ENCODE measurements at places on chromosomes 7 and 10.

DNA sequence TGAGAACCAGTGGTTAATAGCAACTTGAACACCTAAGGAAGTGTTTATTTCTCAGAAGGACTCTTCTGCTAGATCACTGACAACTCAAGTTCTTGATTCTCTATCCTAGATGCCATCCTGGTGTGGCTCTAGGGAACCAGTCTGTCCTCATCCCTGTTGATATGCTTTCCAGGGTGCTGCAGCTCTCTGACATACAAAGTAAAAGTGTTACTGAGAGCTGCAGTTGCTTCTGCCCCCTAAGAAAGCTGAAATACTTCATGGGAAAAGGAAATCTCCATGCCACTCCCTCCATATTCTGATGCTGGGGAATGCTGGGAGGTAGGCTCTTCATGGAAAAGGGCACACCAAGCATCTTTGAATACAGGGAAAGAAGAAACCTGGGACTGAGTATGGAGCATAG lies 168.1 kb downstream of the KLF6 start:
- DNase-seq: no peak

- no peak for DNase-seq
Observed at GRCh38 chr10:51445588-51445987, 253.8 kb downstream of the CSTF2T start.

DNA sequence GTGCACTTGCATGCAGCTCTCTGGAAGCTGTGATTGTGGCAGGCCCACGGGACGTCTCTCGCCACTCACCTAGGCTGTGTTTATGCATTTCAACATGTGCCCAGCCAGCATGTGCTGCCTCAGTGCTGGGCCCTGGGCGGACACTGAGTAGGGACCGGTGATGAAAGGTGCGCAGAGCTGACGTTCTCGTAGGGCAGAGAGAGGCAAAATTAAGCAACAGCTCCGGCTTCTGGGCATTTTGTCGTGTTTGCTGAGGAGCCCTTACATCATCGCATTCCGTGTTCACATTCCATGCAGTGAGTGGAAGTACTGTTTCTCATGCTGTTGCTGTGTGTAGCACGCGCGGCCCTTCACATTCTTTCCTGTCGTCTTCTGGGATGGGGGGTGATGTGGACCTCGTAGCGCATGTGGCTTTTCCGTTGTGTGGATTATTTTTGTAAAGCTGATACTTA lies 50.5 kb downstream of the PRF1 start:
- no peak for DNase-seq

GRCh38 chr10:133186416-133187090 lies 26.5 kb downstream of the KNDC1 start:
- DNase-seq: no peak

DNA sequence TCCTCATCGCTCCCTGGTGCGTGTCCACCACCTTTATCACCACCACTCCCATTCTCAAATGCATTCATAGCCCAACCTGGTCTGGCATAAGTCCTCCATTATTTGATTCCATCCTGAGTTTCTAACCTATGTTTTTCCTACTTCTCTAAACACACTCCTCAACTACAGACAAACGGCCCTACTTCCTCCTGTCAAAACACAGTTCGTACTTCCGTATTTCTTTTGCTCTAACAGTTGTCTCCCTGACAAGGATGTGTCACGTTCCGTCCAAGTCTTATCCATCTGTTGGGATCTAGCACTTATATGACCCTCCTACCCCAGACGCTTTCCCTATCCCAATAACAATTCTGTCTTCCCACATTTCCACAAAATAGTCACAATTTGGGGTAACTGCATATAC lies 46.8 kb downstream of the DOCK4 start:
- no peak for DNase-seq

DNA sequence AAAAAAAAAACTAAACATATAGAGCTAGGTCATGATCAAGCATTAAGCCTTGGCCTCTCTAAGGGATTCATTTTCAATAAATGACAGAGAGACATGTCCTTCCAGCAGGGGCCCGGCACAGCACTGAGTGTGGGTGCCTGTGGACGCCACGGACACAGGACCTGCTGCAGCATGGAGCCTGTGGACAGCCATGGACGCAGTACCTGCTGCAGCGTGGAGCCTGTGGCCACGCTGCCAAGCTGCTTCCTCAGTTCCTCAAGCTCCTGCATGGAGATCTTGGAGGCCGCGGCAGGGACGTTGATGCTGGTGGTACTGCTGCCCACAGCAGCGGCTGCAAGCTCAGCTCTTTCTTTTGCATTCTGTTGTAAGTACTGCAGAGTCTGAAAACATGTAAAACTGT lies 9.4 kb downstream of the TUBGCP2 start:
- no peak for DNase-seq

Measured in GM13976 (cell line).